Central memory CD4-positive, alpha-beta T cell (primary cell): ENCODE measurements at places on chromosomes 6 and 20.

- no peak for DNase-seq
These were observed 97.7 kb upstream of the VGLL2 start for GRCh38 chr6:117167520-117168271.

DNA sequence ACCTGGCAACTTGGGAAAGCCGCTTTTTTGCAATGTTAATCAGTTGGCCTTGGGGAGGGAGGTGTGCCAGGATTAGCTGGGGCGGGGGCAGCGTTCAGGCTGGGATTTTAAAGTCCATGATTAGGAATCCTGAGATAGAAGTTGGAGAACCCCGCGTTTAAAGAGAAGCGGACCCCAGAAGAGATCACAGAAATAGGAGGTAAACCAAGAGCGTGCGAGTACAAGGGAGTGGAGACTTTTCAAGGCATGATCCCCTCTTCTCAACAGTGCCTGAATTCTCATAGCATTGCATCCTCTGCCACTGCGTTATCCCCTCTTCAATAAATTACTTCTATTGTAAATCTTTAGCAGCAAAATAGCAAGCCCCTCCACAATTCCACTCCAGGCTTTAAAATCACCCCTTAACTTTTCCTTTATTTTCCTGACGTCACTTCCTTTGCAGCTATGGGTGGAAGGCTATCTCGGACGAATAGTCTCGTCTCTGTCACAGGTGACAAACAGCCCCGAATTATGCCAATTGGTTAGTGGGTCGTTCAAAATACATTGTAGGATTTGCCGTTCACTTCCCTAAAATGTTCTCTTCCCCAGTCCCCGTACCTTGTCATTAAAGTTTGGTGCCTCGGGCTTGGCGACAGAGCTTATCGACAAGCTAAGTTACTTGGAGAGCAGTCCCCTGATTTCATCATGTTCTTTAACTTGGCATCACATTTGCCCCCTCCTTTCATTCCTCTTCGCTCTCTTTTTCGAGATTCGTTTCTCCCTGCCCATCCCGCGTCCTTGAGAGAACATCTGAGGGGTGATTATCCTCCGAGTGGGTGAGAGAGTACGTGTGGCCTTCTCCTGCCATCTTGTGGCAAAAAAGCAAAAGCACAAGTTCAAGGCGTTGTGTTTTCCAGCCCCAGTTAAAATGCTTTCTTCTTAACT lies 17.1 kb downstream of the OR2B2 start:
- peak; percentile 76 for DNase-seq

DNA sequence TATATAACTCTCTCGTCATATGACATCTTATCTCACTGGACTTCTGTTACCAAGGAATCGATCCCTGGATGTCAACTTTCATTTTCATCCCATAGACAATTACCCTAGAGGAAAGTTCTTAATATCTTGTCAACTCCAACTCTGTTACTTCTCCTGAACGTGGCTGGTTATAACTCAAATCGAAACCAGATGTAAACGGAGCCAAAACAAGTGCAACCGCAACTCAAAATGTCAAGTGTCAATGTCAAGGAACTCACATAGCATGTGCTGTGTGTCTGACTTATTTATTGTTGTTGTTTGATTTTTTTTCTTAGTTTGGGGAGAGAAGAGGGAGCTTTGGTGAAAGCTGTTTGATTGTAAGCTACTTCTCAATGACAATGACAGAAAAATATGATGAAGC lies 108.6 kb downstream of the VIP start:
- DNase-seq: no peak

- DNase-seq: no peak
These were observed 126.3 kb downstream of the C6orf118 start for GRCh38 chr6:165183071-165183470.

- no peak for DNase-seq
These were observed 81.8 kb upstream of the ARMC2 start for GRCh38 chr6:108766419-108766818.

DNA sequence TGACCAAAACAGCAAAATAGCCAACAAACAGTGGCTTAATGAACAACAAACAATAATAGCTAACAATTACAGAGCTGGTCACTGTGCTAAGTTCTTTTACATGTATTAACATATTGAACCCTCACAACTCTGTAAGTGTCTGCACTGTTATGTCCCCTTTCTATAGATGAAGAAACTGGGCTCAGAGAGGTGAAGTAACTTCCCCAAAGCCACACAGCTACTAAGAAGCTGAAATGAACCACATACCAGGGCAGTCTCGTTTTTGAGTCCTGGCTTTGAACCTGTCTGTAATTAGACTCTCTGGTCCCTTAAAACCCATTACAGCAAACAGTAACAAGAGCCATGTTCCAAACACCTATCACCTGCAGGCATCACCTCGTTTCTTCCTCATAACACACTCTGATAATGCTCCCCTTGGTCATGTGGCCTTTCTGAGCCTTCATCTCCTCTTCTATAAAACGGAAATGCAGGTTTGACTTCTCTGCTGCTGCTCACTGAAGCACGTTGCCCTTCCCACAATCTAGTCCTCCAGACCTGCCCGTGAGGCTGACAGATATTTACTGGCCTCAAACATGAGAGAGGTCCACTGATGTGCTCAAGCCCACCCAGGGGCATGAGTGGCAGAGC lies 23.3 kb downstream of the KCNK15 start:
- DNase-seq: no peak

- no peak for DNase-seq
These were observed 13.9 kb downstream of the RAMACL start for GRCh38 chr6:166572370-166573261.

- DNase-seq: no peak
These were observed 88.3 kb downstream of the SLX4IP start for GRCh38 chr20:10523443-10523842.

- no peak for DNase-seq
These were observed 609 bp downstream of the MYL9 start for GRCh38 chr20:36541768-36542488.

- no peak for DNase-seq
These were observed 4.8 kb downstream of the HELZ2 start for GRCh38 chr20:63568986-63569949.

DNA sequence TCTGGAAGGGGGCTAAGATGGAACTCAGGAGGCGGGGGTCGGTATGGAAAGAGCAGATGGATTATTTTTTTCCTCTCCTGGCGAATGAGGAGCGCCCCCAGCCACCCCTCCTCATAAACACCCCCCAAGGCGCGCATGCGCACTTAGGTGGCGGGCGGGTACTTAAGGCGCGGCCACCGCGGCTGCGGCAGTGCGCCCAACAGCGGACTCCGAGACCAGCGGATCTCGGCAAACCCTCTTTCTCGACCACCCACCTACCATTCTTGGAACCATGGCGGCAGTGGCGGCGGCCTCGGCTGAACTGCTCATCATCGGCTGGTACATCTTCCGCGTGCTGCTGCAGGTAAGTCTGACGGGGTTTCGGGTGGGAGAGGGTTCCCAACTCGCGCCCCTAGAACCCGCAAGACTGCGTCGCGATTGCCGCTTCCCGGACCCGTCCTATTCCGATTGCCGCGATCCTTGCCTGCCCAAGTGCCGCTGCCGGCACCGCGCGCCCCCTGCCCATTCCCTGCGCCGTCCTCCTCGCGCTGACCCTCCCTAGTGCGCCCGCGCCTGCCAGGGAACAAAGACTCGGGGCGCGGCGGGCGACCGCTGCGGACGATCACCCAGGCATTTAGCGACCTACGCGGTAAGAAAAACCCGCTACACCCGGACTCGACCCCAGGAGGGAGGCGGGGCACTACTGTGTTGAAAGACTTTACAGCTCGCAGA lies at the start of gene NNAT:
Gene NNAT (plus strand): TSS at position 190 of the 711 bp plus-strand sequence. CDS start 82 bp downstream, at position 272.
- no peak for DNase-seq

- no peak for DNase-seq
These were observed 41.9 kb upstream of the MYLIP start for GRCh38 chr6:16086965-16087364.

GRCh38 chr20:18176318-18176785 lies 38.7 kb downstream of the KAT14 start:
- no peak for DNase-seq

DNA sequence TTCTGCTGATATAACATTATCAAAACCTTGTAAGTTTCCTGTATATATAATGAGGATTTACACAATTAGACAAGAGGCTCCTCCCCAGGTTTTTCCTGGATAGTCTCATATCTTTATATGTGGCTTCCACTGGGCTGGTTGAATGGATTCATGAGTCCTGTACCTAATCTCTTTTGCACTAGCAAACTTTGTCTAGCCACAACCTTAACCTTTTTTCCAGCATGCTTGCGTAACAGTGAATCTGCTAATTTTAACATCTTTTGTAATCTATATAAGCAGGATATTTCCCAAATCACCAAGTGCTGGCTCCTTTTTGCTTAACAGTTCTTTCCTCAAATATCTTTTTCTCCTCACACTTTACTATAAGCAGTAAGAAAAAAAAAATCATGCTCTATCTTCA lies 153.6 kb downstream of the COL21A1 start:
- DNase-seq: no peak

DNA sequence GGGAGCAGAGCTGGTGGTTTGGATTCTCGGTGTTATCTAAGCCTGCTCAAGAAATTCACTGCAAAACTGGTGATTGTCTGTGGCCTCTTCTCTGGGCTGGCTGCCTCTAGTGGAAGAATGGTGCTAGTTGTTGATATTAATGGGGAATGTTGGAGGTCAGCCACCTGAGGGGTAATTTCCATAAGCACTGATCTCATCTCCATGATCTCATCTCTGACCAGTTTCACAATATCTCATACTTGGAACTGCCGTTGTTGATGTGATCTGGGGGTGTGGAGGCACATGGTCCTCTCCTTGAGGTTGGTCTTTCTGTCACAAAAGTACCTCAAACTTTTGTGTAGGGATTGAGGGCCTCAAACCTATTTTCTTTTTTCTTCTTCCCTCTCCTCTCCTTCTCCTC lies 102.6 kb downstream of the CD109 start:
- no peak for DNase-seq

GRCh38 chr6:163199371-163199770 lies 215.1 kb upstream of the QKI start:
- DNase-seq: no peak

GRCh38 chr6:25270559-25270958 lies 8.6 kb upstream of the CARMIL1 start:
- DNase-seq: no peak

DNA sequence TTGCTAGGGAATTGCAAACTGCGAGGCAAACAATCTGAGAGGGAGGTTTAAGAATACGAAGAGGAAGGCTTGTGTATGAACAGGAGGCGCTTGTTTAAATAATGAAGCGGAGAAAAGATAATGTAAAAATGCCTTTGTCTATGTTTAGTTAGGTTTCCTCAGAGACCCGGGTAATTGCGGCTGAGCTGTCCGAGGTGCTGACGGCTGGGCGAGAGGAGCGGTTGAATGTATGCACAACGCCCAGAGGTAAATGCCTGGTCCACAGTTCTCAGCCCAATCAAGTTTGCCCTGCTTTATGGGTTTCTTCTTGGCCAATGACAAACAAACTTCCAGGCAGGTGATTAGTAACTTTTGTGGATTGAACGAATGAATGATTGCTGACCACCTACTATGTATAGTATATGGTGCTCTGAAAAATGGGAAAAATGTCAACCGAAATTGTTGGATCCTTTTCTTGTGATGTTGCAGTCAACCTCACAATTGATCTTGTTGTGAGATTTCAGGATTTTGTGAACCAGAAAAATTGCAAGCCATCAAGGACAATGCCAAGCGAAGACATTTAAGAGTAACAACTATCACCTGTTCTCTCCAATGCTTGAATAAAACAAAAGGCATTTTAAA lies 38.3 kb upstream of the SLC32A1 start:
- DNase-seq: no peak

- DNase-seq: no peak
These were observed 33.2 kb upstream of the AKAP7 start for GRCh38 chr6:131101911-131102680.

DNA sequence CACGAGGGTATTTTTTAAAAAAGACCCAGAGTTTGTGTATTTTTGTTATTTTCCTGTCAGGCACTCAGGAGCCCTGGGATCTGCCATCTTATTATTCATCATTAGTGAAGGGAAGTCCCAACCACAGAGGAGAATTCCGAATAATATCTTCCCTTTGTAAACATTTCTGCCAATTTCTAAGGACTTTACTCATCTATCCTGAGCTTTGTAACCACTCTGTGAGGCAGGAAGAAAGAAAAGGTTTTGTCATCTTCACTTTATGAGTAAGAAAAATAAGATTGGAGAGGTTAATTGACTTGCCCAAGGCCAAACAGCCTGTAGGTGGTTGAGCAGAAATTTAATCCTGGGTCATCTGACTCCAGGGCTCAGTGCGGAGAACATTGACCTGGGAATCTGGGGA lies 23.0 kb upstream of the IYD start:
- no peak for DNase-seq

DNA sequence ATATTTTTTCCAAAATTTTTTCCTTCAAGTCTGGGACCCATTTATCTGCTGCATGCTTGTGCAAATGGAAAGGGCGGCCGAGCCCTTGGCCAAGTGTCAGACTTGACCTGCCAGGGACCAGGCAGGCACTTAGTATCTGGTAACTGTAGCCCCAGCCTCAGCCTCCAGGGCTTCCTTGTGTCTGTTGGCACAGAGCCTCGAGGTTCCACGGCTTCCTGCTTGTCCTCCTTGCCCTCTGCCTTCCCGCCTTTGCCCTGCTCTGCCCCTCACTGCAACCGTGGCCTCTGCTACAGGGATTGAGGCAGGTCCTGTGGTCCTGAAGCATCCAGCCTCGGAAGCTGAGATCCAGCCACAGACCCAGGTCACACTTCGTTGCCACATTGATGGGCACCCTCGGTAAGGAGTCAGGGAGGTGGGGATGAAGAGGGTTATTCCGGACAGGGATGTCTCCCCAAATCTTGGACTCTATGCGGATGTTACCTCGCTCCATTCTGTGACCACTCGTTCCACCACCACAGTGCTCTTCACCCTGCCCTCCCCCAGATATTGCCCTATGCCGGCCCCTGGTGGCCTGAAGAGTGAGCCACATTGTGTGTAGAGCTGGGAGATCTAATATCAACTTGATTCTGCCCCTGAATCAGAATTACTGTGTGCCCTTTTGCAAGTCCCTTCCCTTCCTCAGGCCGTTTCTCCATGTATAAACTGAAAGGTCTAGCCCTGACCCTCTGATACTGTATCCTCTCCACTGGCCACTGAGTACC lies 41.5 kb upstream of the SRF start:
- no peak for DNase-seq

- no peak for DNase-seq
These were observed 89.4 kb downstream of the RTN4IP1 start for GRCh38 chr6:106539936-106540335.
